ENCODE measurements at places on chromosomes 11 and 22.

DNA sequence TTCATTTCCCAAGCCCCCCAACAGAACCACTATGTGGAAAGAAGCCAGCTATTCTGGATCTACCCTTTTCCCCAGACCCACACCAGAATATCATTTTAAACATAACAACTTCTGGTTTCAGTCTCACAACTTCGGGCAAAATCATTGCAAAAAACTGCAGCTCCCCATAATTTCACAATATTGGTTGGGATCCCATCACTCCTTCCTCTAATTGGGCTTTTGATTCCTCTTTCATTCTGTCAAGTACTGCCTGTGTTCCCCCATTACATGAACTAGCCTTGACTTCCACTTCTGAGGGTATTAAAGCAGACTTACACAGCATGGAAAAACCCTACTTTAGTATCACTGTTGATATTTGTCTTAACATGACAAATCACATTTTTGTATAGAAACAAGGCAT, 4.1 kb upstream of the APOL3 start:
- DNase-seq = no peak

GRCh38 chr22:32951076-32951806, 106.9 kb downstream of the SYN3 start:
- DNase-seq = no peak

- DNase-seq = no peak
These were observed 32.4 kb upstream of the EED start for GRCh38 chr11:86212019-86212611.

GRCh38 chr22:41524809-41525449, 19.3 kb downstream of the POLR3H start:
- peak; percentile 39 for DNase-seq

DNA sequence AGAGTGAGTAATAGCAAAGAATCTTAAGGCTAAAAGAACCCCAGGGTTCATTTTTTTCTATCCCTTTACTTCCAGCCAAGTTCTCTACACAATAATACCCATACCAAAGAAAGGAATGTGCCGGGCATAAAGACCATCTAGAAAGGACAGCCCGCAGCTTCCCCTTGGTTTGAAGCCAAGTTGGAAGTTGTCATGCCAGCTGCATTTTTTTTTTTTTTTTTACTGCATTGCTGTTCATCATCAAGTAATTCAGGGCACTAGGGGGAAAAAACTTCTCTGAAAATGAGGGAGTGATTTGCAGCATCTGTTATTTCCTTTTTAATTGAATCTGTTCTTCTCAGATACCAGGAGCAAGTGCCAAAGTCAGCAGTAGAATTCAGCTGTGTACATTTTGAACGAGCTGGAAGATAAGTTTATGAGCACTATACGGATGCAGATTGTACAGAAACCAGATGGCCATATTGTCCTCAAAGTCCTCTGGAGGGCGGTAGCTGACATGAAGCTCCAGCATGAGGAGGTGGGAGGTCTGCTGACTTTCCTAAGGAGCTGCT, 56.4 kb downstream of the UBASH3B start:
- no peak for DNase-seq

DNA sequence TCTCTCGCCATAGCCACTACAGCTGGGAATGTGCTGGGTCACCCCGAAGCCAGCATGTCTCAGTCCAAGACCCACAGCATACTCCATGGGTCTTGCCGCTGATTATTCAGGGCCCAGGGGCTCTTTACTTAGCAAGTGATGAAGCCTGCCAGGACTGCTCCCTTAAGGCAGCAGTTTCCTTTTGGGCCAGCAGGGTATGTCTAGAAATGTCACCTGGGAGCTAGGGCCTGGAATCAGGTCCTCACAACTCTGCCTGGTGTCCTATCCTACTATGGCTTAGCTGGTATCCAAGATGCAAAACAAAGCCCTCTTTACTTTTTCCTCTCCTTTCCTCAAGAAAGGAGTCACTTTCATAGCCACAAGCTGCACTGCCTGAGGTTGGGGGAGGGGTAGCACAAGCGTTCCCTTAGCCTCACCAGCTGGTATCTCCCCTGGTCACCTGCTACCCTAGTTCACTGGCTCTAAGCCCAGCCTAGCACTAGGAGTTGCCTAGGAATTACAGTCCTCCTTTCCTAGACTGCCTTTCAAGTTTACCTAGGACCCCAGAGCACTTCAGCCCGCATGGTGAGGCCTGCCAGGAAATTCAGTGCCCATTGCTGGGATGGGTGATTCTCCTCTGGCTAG, 22.6 kb upstream of the NCR3LG1 start:
- DNase-seq = no peak

DNA sequence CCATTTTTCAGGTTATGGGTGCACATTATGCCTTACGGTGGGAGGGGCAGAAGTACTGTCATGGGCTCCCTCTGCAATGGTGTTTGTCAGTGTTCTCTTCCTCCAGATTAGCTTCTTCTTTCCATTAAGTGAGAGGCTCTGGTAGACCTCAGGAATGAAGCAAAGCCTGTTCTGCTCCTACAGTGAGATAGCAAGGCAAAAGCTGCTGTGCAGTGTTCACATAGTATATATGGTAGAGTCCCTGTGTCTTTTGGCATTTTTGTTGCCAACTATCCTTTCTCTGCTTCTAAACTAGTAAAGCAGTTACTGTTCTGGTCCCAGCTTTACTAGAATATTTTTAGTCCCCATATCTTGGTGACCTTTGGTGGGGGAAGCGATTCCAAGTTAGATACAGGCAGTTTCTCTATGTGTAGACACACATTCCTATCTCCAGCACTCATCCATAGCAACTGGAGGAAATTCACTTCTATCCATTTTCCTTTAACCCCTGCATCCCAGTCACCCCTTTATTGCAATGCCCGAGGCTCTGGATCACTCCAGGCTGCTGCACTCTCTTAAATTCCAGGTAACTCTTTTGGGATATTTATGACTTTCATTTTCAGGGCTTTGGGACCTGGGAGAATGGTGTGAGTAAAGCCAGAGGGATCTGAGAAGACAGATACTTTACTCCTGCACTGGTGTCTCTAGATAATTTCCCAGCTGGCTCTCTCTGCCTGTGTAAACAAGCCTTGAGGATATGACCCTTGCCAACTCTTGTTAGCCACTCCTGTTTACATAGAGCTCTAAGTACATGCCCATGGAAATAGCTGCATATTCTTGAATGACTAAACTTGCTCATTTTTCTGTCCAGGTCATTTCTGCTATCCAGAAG, 3.9 kb upstream of the TRIM34 start:
- no peak for DNase-seq

GRCh38 chr11:60924110-60924905, at the start of gene TMEM132A:
TSS of gene TMEM132A (plus strand) at chr11:60924460. CDS start at chr11:60924634, 174 bp downstream.
- no peak for DNase-seq

- DNase-seq = no peak
These were observed 61.7 kb downstream of the LARGE2 start for GRCh38 chr11:45984192-45984591.

- no peak for DNase-seq
These were observed 95.3 kb upstream of the FGF3 start for GRCh38 chr11:69914286-69915150.

GRCh38 chr22:26485806-26486390, 2.2 kb downstream of the SRRD start:
- no peak for DNase-seq

DNA sequence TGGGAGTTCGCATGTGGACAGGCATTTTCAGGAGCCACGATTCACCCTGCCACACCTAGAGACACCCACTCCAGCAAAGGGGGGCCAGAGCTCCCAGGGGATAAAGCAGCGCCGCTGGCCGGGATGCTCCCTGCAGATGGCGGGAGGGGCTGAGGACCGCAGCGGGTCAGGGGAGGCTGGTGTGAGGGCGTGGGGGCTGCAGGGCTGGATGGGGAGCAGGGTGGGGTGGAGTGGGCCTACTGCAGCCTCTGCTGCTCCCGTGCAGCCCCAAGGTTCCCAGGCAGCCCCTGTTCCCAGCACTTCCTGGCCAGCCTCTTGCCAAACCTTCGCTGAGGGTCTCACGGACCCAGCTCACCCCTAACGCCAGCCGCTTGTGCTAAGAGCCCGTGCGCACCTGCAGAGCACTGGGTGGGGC, 13.0 kb downstream of the MUC5B start:
- DNase-seq = no peak

DNA sequence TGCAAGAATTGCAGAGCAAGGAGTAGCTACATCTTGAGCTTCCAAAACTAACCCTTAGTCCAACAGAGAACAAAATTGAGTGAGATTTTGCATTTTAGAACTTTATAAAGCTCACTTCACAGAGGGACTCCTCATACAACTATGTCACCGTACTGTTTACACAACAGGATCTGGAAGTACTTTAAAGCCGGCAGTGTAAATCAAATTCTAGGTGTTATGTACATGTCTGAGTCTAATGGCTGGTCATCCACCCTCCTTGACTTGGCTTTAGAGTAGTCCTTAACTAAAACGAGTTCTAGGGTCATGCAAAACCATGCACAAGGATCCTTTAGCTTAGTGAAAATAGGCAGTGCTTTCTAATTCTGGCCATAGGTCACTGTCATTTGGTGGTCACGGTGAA, 23.5 kb downstream of the IRAG1 start:
- DNase-seq = no peak

- DNase-seq = no peak
These were observed 10.0 kb downstream of the OR5B21 start for GRCh38 chr11:58497951-58498350.

DNA sequence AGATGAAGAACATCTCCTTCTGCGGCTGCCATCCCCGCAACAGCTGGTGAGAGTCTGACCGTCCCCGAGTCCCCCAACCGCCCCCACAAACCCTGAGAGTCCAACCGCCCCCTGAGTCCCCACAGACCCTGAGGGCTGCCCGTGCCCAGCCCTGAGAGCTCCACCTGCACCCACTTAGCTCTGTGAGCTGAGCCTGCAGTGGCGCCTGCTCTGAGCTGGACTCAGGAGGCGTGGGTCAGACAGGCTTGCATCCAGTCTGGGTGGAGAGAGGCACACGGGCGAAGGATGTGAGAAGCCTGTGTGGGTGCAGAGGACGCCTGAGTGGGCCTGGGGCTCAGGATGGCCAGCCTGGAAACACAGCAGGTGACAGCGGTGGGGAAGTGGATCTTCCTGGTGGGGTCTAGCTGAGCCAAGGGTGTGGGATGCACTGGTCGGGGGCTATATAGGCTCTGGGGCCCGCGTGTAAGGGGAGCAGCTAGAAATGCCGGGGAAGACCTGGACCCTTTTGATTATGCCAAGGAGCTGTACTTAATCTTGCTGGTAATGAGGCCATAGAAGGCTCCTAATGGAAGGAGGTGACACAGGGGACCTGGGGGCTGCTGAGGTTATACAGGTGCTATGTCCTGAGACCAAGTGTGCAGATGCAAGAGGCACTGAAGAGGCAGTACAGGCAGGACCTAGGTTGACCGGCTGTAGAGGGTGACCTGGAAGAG, 6.5 kb downstream of the MAPK8IP2 start:
- no peak for DNase-seq

DNA sequence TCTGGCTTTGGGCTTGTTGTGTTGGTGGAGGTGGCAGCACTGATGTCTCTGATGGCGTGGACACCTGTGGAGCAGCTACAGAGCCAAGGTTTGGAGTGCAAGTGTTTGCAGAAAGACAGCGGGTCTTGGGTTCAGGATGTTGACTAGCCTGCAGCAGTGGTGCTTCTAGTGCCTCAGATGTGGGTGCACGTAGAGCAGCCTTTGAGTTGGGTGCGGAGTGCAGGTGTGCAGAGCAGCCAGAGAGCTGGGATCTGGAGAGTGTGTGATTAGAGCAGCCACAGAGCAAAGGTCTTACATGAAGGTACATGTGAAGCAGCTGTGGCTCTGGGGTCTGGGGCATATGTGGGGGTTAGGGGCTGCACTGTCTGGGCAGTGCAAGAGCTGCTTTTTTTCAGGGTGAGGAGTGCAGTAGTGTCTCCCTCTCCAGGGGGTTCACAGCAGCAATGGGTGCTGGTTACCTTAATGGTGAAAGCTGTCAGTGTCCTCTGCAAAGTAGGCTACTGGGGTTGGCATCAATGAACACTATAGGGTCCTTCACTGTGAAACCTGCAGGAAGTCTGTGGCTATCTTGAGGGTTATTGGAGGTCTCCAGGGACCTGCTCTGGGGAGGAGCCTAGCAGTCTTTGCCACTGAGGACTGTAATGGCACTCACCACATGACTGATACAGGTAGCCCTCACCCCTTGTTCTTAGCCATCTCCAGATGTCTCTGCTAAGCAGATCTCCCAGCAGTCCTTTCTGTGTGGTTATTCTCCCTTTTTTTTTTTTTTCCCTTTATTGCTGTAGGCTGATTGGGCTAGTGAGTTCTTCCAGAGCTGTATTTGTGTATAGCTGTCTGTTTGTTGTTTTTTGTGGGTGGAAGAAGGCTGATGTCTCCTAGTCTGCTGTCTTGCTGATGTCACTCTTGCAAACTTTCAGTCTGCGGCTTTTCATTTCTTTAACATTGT, 14.3 kb downstream of the BIRC2 start:
- DNase-seq = no peak

DNA sequence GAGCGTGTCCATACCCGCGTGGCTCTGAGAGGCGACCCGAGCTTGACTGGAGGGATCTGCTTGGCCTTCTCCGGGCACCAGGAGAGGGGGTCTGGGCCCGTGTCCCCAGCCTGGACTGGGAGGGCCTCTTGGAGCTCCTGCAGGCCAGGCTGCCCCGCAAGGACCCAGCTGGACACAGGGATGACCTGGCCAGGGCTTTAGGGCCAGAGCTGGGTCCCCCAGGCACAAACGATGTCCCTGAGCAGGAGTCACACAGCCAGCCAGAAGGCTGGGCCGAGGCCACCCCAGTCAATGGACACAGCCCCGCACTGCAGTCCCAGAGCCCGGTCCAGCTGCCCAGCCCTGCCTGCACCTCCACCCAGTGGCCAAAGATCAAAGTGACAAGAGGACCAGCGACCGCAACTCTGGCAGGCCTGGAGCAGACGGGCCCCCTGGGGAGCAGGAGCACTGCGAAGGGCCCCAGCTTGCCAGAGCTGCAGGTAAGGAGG, 38.2 kb downstream of the TRIOBP start:
- DNase-seq = no peak

DNA sequence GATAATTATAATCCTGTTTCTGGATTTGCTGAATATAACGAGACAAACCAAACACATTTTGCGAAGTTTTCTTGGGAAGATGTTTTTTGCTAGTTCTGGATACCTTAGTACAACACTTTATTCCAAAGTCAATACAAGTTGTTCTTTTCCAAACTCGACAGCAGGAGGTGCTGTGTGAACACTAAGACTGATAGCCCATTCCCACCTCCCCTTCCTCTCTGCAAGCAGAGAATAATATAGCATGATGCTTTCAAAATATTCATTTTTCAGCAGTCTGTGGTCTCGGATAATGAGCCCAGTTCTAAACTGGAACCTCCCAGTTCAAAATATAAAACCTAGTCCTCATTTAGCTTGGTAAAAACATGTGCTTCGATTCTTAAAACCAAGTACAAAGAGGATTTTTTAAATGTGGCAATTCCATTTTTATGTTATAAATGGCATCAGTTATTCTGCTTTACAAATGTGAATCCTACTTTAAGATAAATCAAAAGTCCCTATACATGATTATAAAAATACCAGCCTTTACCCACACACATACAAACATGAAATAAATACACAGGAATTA, 129.1 kb downstream of the DCDC1 start:
- no peak for DNase-seq

- no peak for DNase-seq
These were observed 18.6 kb downstream of the TREH start for GRCh38 chr11:118660681-118661424.

DNA sequence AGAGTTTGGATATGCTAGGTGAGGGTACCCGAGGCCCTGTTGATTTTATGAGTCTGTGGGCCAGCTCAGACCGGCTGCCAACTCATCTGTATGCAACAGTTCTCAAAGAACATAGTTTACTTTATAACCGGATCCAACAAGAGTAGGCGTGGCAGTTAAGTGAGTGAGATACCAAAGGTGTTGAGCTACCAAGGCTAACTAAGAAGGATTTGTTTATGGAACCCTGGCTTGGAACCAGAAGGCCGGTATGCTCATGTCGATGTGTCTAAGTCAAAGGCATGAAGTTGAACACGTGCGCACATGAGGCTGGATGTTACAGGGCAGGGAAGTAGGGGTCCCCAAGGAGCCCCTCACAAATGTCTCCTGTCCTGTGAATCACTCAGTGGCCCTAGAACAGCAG, at the start of gene KCNJ1:
TSS of gene KCNJ1 (minus strand) at position 20 of the 400 bp plus-strand sequence. CDS start 27,053 bp downstream, outside the sequence.
- no peak for DNase-seq
